ENCODE measurements at places on chromosomes 16 and 17.
A peak's percentile ranks its signal among the peaks of the same experiment; 100 is the strongest.

GRCh38 chr16:69494991-69495392 lies 70.6 kb downstream of the CYB5B start:
- no peak for DNase-seq

DNA sequence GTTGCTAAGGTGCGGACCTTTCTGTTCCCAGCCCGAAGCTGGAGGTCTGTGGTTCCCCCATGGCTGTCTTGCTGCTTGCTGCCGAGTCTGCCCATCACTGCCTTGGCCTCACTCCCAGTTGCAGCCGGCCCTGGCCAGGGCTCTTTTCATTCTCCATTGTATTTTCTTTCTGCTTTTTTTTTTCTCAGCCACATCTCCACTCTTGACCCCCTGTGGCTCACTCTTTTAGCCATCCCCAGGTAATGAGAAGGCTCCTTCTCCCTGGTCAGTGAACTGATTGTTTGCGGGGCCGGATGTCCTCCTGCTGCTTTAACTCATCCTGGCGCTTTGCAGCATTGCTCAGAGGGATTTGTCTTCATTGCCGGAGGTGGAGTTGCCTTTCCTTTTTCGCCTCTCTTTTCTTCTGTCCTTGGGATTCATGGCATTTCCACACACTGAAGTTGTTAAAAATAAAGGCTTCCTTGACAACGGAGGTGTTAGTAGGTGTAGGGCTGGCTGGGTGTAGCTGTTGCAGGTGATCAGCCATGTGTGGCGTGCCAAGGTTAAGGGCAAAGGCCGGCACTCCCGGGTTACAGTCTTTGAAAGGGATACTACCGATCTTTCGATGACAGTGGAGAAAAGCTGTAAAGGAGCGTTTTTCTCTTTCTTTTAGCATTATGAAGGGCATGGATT lies 34.1 kb downstream of the MAP2K6 start:
- peak; percentile 16 for DNase-seq

DNA sequence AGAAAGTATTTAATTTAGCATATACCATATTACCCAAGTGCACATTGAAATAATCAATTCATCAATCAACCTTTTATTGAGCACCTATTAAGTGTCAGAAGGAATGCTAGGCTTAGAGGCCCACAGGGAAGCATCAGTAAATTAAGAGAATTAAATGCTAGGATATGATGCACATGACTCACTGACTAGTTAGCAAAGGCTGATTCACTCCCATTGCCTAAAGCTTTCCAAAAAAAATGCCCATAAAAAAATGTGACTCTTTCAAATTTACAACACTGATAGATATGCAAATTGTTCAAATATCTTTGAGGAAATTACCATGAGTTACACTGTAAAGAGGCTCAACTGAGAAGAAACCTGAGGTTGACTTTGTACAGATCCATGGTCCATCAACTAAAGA lies 883.3 kb downstream of the CDH11 start:
- DNase-seq = peak; percentile 58

DNA sequence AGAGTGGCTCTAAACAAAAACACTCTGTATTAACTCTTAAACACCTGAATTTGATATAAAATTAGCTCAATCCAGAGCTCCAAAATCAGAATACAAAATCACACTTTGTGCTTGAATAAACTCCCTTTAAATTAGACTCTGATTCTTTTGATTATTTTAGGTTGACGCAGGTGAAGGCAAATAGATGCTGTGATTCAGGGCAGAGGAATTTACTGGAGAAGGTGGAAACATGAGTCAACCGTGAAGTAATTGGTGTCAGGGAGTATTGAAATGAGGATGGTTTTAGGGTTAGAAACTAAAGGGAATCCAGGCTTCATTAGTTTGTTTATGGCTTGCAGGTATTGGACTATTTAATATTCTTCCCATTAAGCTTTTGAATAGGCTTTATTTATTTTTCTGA lies 37.1 kb upstream of the TEKT1 start:
- no peak for DNase-seq

DNA sequence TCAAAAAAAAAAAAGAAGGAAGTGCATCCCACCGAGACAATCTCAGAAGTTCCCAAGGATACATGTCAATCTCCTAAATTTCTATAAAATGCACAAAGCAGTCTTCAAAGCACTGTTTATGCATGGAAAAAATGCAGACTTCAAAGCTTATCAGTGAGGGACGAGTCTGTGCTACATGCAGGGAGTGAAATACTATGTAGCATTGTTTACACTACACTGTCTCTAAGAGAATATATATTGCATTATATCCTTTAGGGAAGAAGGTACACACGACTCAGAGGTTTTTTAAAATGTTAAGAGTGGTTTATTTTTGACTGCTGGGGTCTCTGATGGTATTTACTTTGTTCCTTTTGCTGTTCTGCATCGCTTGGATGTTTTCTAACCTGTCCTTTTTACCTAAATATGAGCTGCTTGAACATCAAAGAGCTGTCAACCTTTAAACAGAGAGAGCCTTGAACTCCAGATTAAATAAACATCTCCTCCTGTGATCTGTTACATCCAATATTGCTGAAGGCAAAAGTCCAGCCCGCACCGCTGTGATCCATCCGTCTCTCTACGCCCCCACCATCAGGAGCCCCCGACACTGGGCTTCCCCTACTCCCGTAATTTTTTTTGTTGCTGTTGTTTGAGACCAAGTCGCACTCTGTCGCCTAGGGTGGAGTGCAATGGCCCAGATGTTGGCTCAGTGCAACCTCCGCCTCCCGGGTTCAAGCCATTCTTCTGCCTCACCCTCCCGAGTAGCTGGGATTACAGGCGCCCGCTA lies 1.4 kb downstream of the FBXO31 start:
- DNase-seq = peak; percentile 17

DNA sequence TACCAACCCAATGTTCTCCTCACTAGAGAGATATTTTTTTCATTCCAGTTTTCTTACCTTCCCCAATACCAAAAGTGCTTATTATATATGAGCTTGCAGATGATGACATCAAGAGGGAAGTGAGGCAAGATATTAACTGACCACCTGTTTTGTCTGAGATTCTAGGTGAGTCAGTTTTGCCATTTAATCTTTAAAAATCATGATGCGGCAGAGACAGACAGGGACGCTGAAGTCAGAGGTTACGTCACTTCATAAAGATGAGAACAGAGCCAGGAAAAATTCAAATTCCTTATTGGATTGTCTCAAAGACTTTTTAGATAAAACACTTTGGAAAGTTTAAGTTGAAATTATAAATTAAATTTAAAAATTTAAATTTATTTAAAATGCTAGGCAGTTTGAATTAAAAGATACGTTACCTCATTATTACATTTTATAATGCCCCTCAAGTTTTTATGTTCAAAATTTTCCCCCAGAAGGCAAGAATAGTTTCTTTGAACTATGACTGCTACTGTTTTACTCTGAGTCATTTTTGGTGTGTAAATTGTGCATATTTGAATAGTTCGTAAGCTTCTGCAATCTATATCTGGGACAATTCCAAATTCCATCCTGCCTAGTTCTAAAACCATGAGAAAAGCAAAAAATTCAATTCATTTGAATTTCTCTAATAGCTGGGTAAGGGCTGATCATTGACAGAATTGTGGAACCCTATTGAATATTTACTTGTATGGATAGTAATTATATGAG lies 839.6 kb upstream of the GOT2 start:
- peak; percentile 80 for DNase-seq

DNA sequence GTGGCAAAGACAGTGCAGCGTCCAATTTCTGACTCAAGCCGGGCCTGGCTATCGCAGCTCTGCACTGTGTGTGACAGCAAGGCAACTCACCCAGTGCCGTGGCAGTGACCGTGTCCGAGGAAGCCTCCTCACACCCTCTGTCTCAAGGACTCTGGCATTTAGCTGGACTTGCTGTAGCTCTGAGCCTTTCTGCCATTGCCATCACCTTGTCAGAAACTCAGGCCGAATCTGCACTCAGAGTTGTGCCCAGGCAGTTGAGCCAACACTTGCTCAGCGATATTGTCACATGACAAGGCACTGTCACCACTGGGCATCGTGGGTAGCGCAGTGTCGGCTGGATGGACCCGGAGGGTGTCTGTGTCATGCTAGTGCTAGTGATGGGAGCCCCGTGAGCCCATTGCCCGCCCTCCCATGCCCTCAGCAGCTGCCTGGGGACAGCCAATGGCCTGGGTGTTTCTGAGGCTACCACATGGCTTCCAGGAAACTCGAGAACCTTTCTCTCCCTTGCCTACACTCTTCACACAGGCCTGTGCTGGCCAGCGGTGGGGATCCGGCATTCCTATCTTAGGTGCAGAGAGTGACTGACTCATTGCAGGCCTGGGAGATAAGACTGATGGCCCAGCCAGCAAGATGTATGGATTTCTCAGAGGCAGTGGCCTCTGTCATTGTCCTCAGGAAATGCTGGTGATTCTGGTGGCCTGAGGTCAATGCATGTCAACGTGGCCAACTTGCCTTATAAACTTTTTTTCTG lies 22.1 kb upstream of the STH start:
- no peak for DNase-seq

DNA sequence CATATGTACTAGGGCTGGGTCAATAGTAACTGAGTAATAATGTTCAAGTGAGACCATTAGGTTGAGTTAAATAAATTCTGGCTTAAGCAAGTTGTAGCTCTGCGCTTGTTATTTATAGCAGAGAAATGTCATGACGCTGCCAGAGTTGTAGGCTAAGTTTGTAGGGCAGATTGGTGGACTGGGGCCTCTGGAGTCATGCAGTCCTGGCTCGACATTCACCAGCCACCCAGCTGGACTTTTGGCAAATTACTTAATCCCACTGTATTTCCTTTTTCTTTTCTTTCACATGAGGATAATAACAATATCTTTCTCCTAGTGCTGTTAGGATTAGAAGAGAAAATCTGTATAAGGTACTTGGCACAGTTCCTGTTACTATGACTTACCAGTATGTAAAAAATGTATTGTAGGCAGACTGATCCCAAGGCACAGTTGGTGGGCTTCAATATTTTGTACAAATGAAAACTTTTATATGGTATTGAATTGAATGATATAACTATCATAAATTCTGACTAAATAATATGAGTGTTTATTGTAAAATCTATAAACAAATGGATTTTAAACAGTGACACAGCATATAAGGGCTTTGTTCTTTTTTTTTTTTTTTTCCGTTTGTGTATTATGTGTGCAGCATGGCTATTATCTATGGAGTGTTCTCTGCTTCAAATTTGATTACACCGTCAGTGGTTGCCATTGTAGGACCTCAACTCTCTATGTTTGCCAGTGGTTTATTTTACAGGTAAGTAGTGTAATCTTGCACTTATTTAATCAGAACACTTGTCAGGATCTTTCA lies 2.6 kb downstream of the MFSD11 start:
- DNase-seq = peak; percentile 33

DNA sequence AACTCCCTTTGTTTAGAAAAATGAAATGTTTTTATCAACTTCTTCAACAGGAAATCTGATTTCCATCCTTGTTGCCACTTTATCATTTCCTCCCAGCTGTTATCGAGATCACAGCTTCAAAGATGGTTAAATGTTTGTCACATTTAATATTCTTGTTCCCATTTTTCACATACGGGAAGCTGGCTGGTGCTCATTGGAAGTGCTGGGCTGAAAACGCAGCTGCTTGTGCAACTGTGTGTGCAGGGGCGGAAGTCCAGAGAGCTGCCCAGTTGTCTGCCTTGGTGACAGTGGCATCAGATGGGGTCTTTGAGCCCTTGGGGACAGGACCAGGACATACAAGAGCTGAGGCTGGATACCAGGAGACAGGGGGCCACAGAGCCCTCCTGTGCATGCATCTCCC lies 549.2 kb upstream of the CDH11 start:
- DNase-seq = no peak

GRCh38 chr17:7894866-7895265 lies 6.3 kb downstream of the CHD3 start:
- DNase-seq = no peak

GRCh38 chr16:66511602-66512271 lies 38.2 kb downstream of the TK2 start:
- DNase-seq = peak; percentile 73

- no peak for DNase-seq
Observed at GRCh38 chr16:6446370-6446769, 886.3 kb upstream of the RBFOX1 start.

- peak; percentile 21 for DNase-seq
Observed at GRCh38 chr16:72367851-72368250, 195.9 kb upstream of the PMFBP1 start.

DNA sequence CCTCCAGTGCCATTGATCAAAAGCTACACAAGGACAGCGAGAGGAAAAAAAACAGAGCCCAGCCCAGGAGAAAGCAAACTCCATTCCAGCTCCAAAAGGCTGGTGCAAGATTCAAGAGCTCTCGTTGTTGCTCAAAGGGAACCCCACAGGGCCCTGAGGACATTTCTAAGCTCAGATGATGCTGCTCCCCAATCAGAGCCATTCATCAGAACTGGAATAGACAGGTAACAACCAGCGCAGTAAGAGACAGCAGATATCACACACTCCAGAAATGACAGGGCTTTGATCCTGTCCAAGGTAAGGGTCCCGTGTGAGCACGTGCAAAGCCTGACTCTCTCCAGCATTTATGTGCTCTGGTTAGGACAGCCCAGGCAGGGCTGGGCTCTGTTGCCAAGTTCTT lies 20.1 kb downstream of the PMP22 start:
- DNase-seq = no peak

DNA sequence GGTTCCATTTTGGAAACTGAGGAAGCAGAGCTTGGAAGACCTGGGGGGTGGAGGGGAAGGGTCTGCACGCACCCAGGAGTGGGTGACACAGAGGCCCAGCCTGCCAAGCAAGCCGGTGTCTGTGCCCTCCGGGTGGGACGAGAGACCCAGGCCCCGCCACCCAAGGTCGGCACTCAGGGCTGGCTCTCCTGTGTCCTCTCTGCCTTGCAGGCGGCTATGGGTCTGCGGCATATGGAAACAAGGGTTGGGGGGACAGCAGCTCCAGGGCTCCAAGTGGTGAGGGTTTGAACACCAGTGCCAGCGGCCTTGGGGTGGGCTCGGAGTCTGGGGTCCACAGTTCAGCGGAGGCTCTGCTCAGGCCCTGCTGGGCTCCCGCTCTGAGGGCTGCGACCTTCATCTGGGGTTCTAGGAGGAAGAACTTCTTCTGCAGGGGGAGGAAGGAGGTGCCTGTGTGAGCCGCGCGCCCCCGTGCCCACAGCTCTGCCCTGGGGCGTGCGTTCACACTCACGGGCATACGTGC lies 4.6 kb upstream of the CD7 start:
- no peak for DNase-seq

DNA sequence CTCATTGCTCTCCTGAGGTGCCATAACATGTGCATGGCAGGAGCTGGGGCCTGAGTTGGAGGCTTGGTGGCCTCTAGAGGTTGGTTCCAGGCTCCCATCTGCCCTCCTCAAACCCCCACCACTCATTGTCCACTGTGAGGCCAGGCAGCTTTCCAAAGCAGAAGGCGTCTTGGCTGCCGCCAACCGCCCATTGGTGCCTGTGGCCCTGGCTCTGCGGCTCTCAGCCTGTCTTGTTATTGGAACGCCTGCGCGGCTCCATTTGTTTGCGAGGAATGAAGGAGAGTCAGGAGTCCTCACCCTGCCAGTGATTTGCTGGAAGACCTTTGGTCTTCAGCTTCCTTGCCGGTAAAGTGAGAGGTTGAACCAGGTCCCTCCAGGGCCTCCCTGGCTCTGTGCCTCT lies 43.6 kb downstream of the OR1D5 start:
- no peak for DNase-seq

DNA sequence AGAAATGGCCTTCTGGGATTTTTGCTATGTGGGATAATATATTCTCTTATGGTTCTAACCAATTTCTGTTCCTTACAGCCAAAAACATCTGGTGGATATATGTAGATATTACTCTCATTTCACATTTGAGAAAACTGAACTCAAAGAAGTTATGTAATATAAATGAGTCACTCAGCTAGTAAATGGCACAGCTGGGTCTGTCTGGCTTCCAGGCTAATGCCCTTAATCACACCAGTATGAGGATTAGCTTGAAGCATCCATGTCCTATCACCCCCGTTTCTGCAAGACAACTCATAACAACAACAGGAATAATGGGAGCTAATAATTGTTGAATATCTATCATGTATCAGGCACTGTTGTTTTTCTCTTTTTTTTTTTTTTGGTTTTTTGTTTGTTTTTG lies 34.4 kb upstream of the USP7 start:
- DNase-seq = peak; percentile 48

Measured in foreskin fibroblast (primary cell).